NCI-H460 (cell line): ENCODE measurements at places on chromosomes 1 and 21. TPM values are rescaled to one million over a fixed set of nuclear protein-coding genes. Genes with fewer than 3 reads are reported as not detected.

LCE1A gene
- total RNA-seq = not detected in 2 replicates

DNA sequence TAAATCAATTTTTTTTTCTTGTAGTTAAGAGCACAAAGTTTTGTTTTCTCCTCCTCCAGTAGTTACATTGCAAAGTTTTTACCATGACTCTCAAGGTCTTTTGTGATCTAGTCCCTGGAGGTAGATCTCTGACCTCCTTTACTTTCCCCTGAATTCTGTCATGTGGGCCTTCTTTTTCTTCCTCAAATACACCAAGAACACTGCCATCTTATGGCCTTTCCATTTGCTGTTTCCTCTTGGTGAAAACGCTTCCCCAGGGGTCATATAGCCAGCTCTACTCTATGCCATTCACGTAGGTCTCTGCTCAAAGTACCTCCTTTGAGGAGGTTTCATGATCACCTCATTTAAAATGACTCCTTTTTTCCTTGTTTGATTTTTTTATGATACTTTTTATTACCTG lies 2.7 kb downstream of the DDX20 start:
- no peak for DNase-seq

DNA sequence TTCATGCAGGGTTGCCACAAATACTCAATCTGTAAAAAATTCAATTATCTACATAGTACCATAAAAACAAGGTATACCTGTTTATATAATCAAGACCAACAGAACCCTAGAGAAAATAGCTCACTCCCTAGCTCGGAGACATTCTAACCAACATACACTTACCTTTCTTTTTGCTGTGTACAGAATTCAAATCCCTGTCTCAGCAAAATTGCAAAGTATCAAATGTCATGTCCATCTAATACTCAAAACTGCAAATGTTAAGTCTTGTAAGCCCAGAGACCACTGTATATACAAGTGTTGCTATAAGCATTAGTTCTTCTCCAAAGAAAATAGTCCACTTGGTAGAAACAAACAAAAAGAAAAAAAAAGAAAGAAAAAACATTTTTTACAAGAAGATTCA lies 16.2 kb upstream of the SELE start:
- no peak for DNase-seq

- DNase-seq = no peak
These were observed 15.5 kb downstream of the NT5C1A start for GRCh38 chr1:39656391-39656790.

DNA sequence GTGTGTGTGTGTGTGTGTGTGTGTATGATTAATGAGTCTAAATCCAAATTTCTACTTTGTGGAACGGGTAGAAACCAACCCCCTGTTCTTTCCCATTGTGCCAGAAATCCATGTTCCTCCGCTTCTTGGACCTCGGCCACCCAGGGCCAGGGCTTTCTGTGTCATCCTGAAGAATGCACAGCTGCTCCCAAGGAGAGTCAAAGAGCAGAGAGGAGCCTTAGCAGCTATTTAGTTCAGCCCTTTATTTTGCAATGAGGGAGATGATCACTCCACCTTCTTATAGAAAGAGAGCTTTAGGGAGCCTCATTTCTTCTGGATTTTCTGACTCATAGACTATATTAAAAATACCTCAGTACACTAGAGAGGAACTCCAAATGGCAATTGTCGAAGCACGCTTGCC lies 489.3 kb upstream of the VAMP3 start:
- DNase-seq = no peak
